Esophagus squamous epithelium (tissue), 5 donors: ENCODE measurements at places on chromosomes 3 and 15.

DNA sequence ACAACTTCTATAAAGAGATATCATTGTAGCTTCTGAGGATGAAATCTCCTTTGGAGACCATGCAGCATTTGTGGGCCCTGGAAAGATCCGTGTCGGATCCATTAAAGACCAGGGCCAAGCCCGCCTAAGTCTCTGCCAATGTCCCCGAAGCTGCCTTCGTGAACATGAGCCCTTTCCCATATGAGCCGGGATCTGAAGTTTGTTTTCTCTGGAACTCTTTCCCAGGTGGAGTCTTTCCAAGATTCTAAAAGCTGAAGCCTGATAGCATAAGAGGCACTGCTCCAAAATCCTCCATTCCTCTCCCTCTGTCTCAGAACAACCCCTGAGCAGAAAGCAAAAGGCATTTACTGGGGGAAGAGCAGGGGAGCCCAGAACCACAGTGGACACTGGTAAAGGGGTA, 274.6 kb downstream of the NTRK3 start:
- DNase-seq, result no peak

GRCh38 chr15:35595656-35596055, 49.7 kb upstream of the DPH6 start:
- no peak for DNase-seq

DNA sequence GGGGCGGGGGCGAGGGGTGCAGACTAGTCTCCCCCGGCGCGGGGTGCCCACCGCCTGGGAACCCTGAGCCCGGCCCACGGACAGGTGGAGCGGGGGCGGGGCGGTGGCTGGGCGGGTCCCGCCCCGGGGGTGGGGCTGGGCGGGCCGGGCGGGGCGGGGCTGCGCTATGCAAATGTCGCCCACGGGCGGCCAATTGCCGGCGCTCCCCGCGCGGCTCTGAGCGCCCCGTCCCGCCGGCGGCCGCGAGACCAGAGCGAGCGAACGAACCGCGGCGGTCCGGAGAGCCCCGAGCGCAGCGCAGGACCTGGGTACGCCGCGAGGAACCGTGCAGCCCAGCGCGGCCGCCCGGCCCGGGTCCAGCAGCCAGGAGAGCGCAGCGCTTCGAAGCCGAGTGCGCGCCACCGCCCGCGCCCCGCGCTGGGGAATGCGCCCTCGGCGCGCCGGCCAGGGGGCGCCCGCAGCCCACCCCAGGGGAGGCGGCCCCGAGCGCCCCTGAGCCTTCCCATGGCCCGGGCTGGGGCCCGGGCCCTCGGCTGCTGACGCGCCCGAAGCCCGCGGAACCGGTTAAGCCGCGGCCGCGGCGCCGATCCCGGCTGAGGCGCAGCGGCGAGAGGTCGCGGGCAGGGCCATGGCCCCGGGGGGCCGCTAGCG, at the start of gene SEMA3F:
Gene SEMA3F (plus strand): TSS at position 485 of the 651 bp plus-strand sequence. CDS start 4,299 bp downstream, outside the sequence.
- DNase-seq, result no peak

DNA sequence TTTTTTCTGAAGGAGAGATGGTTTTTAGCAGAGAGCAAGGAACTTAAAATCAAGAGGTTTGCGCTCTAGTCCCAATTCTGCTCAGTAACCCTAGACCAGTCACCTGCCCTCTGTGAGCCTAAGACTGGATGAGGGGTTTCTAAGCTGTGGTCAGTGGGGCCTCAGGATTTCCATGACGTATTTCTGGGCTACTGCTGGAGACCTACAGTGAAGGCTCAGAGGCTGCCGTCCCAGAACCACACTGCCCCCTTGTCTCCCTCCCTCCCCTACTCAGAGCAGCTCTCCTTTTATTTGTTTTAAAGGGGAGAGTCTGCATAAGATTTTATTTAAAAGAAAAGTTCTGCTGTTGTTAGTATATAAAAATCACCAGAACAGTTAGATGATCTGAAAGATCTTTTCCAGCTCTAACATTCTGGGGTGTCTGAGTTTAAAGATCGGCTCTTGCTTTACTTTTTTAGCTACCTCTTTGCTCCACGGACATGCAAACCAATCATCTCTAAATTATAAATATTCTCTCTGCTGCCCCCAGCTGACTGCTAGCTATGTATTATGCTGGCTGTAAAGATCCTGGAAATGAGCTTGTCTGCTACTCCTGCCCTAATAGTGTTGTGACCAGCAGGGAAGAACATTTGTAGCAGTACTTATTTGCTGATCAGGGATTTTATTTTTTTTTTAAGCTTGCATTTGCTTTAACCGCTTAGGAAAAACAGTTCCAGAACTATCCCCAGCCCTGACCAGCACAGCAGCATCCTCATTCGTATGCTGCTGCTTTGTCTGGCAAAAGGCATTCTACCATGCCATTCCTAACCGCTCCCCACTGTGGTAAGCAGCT, 28.6 kb upstream of the NDUFB4 start:
- no peak for DNase-seq

GRCh38 chr15:43270676-43271306, 4.1 kb upstream of the TGM5 start:
- DNase-seq, result no peak

- DNase-seq, result no peak
Observed at GRCh38 chr3:37140899-37141541, 33.4 kb downstream of the LRRFIP2 start.

- DNase-seq, result no peak
Observed at GRCh38 chr3:112061152-112061551, 25.0 kb upstream of the C3orf52 start.

- no peak for DNase-seq
Observed at GRCh38 chr3:10837849-10838248, 21.8 kb downstream of the SLC6A11 start.

- no peak for DNase-seq
Observed at GRCh38 chr3:17195192-17195611, 310.4 kb downstream of the PLCL2 start.

DNA sequence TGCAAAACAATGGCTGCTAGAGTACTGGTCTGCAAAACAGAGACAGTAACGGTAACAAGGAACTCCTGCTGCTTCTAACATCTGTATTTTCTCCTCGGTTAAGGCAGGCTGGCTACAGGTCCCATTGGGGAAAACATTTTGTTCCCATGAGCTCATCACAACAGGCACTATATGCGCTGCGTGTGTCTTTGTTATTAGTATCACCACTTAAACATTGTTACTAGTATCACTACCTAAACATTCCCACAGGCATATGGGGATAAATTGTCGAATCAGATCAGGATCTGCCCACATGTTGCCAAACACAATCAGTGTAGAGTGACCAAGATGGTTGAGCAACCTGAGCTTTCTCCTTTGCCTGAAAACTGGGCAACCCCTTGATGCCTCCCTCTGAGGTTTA, 77.2 kb downstream of the TOP2B start:
- DNase-seq, result no peak

DNA sequence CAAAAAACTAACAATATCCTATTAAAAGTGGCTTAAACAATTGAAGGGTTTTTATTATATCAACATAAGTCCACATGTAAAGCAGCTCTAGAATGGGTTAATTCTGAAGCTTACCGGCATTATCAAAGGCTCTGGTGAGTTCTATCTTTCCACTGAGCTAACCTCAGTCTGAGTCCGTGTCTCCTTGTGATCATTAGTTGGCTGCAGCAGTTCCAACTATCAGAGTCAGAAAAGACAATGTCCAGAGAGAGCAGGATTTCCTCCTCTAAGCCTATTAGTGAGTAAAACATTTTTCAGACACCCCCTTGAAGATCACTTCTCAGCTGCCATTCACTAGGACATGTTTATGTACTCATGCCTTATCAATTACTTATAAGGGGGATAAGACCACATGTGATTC, 49.9 kb downstream of the DHX36 start:
- DNase-seq, result no peak

DNA sequence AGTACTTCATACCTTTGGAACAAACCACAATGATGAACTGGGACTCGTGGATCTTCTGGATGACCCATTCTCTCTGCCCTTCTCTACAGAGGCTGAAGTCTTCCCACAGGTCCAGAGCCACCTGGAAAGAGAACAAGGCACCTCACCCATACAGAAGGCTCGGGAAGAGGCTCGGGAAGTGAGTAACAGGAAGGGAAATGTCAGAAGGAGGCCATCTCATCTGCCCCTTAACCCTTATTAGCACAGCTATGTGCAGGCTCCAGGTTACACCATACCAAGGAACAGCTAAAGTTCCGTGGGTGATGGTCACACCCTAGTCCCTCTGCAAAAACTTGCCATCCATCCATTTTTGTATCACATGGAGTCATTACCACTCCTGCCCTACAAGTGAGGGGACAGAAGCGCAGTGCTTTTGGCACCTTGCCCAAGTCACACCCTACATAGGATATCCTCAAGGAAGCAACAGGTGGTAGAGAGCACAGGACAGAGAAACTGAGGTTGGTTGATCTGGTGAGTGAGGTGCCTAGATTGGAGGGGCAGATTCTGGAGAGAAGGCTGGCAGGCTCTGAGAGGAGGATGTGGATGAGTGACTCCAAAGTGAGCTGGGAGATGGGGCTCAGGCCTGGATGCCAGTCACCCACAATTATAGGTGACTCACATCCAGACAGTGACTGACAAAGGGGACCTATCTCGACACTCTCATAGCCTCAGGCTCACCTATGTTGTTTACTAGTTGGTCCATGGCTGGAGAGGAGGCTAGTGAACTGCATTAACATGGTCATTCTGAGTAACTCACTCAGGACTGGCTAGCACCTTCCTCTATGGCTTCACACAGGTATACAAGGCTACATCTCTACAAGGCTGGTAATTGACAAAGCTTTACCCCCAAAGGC, 38.2 kb downstream of the SPATA12 start:
- no peak for DNase-seq

DNA sequence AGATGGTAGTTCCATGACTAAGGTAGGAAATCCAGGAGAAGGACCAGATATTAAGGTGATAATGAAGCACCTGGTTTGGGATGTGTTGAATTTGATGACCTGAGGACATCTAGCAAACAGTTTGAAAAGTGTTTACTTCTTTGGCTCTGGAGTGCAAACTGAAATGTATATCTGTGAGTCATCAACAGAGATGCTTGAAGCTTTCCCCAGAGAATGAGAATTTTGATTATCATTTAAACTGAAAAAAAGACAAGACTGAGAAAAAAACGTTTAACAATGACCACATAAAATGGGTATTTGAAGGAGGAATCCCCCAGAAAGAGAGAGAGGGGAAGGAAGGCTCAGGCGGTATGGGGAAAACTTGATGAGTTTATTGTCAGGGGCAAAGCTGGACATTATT, 20.7 kb upstream of the GSK3B start:
- no peak for DNase-seq

GRCh38 chr15:26889298-26889898, 22.5 kb downstream of the GABRA5 start:
- DNase-seq, result no peak

GRCh38 chr15:85464471-85464870, 84.1 kb downstream of the AKAP13 start:
- no peak for DNase-seq

DNA sequence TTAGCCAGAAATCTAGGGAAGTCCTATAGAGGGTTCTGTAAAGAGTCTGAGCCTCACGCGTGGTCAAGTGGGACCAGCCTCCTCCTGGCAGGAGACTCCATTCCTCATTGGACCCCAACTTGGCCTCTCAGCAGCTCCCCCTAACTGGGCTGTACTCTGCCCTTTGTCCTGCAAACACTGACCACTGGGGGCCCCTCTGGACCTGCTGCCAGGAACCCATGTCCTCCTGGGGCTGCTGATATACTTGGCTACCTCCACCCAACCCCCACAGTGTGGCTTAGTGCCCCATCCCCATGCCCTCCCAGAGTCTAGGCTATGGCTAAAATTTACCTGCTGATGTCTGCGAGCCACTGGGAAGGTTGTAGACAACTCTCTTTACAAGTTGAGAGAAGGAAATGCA, 62.7 kb downstream of the UBP1 start:
- DNase-seq, result no peak

- DNase-seq, result no peak
Observed at GRCh38 chr3:113018536-113019181, 27.9 kb downstream of the GTPBP8 start.

- no peak for DNase-seq
Observed at GRCh38 chr3:59240666-59241255, 190.9 kb upstream of the CFAP20DC start.

DNA sequence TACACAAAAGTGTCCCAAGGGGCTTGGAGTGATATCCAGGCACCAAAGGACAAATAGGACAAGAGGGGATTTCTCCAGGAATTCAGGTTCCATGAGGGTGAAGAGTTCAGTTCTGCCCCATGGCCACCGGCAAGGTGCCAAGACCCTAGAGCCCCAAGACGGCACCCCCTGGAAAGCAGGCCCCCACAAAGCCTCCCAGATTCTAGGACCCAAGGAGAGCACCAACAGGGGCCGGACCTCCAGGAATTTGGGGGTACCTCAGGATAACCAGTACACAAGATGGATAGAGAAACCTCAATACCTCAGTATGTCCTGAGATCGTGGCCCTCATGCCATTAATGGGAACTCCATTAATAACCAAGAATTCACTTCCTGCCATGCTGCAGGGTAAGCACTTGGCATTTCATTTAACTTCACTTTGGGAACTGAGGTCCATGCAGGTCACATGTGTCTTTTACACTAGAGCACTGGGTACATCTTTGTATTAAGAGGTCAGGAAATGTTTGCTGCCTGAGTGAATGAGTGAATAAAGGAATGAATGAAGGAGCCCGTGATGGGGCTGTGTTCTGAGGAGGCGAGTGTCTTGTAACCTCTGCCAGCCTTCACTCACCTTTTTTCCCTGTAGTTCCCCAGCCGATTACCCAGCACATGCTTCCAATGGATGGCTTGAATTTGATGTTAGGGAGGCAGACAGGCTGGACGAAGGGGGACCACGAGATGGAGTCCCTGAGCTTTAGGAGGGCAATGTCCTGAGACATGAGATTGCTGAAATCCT, 15.5 kb upstream of the PRSS50 start:
- DNase-seq, result no peak

DNA sequence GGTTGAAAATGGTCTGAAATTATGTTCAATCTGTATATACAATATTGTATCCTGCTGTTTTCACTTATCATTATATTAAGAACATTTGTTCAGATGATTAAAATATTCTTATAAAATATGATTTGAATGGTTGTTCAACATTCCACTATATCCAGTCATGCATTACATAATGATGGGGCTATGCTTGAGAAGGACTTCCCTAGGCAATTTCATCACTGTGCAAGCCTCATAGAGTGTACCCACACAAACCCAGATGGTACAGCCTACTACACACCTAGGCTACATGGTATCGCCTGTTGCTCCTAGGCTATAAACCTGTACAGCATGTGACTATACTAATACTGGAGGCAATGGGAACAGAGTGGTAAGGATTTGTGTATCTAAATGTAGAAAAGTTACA, 30.5 kb downstream of the SLC7A14 start:
- DNase-seq, result no peak

- DNase-seq, result no peak
Observed at GRCh38 chr3:40858364-40859115, 333.8 kb downstream of the ZNF621 start.

DNA sequence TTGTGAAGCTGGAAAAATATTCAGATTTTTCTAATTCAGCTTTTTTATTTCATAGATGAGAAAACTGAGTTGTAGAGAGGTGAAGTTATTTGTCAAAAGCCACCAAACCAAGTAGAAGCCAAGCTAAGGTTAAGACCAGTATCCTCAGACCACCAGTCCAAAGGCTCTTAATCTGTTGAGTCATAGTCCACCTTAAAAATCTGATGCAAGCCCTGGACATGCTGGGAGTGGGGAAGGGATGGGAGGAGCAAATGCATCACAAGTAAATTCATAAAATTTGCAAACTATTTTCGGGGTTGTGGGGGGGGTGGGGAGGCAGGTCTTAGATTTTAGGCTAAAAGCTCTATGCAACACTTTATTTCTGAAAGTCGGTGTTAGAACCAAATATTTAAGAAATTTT, 307.7 kb upstream of the SEMA6D start:
- DNase-seq, result no peak

- no peak for DNase-seq
Observed at GRCh38 chr15:80072285-80072994, 13.0 kb downstream of the ZFAND6 start.

- DNase-seq, result no peak
Observed at GRCh38 chr3:10723991-10724390, 92.0 kb upstream of the SLC6A11 start.
